Osteoblast (primary cell): ENCODE measurements at places on chromosomes 1 and 21. TPM values are rescaled to one million over a fixed set of nuclear protein-coding genes. Genes with fewer than 3 reads are reported as not detected.

- DNase-seq, result no peak
Measured at GRCh38 chr1:51636764-51637522, 20.1 kb downstream of the OSBPL9 start.

DNA sequence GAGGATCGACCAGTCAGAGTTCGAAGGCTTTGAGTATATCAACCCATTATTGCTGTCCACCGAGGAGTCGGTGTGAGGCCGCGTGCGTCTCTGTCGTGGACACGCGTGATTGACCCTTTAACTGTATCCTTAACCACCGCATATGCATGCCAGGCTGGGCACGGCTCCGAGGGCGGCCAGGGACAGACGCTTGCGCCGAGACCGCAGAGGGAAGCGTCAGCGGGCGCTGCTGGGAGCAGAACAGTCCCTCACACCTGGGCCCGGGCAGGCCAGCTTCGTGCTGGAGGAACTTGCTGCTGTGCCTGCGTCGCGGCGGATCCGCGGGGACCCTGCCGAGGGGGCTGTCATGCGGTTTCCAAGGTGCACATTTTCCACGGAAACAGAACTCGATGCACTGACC is 9.6 kb downstream of the FAAP20 start:
- no peak for DNase-seq

- no peak for DNase-seq
Measured at GRCh38 chr1:170073893-170074249, 624 bp downstream of the KIFAP3 start.

- no peak for DNase-seq
Measured at GRCh38 chr1:173367136-173367535, 110.0 kb upstream of the PRDX6 start.

Gene ZDHHC18
- total RNA-seq, result 6.2 and 7.6 TPM in 2 replicates

Gene ECM1
- 20.9 and 30.0 TPM in 2 replicates for total RNA-seq

Gene HPCA
- not detected in 2 replicates for total RNA-seq

Gene TTC34
- total RNA-seq, result 0.29 and 0.36 TPM in 2 replicates
